ENCODE measurements at places on chromosomes 4 and X. TPM values are rescaled to one million over a fixed set of nuclear protein-coding genes. Genes with fewer than 3 reads are reported as not detected.

Gene SLC9B1
- total RNA-seq: 6.9 TPM

Gene CCSER1
- 85.6 TPM for total RNA-seq

Gene COL25A1
- 65.3 TPM for total RNA-seq

Gene PITX2
- total RNA-seq: 63.2 TPM

Gene MTMR8
- total RNA-seq: 9.2 TPM

Gene TSPAN7
- total RNA-seq: 58.6 TPM
